ENCODE measurements at places on chromosomes 3 and 15.
A peak's percentile ranks its signal among the peaks of the same experiment; 100 is the strongest.

DNA sequence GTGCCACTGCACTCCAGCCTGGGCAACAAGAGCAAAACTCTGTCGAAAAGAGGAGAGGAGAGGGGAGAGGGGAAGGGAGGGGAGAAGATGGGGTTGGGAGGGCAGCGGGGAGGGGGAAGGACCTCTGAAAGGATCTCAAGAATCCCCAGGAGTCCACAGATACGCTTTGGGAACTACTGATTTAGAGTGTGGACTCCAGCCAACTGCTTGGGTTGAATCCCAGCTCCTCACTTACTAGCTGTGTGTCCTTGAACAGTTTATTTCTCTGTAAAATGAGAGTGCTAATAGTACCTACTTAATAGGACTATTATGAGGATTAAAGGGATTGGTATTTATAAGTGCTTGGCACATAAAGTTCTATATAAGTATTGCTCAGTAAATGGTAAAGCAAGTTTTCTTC is 45.0 kb upstream of the FAH start:
- DNase-seq: no peak

- peak; percentile 93 for DNase-seq
These were observed at the start of the genes BBS4 and HIGD2B for GRCh38 chr15:72685925-72686794. BBS4 (plus strand) TSS chr15:72686207; CDS start chr15:72686228, 21 bp downstream. HIGD2B (minus strand) TSS chr15:72686182; CDS start chr15:72676374, 9,808 bp downstream.

DNA sequence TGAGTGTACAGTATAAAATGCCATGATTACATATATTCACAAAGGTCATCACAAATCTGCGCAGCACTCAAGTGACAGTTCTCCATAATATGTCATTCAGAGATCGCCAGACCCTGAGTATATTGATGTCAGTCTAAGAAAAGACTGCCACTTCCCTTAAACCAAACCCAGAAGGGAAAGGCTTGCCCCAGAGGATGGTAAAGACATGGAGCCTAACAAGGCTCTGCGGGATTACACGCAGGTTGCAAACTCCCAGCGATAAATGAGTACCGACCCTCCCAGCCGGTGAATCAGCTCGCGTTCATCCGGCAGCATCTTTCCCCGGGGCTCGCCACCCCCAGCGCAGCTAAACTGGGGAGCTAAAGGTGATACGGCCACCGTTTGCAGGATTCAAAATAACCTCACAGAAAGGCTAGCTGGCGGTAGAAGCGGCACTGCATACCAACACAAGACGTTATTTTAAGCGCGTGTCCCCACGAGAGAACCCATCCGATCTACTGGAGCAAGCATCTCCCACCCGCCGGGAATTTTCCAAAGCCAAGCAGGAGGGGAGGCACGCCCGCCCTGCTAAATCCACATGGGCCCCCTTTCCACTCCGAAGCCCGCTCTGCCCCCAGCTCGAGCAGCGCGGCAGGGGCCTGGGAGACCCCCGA is 643 bp downstream of the MYO5A start:
- DNase-seq: peak; percentile 75

DNA sequence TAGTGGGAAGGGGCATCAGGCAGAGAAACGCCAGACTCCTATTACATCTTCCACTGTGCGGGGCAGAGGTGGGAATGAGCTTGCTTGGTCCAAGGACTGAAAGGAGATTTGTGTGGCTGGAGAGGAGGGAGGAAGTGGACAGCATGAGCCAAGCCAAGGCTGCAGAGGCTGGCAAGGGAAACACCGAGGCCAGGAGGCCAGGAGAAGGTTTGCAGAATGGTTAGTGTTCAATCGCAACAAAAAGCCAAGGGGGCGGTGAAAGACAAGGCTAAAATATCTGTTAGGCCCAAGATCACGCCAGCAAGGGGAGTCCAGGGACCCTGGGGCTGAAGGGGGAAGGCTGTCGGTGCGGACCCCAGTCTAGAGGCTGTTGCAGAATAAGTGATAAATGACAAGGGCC is 75.8 kb downstream of the CPN2 start:
- no peak for DNase-seq

DNA sequence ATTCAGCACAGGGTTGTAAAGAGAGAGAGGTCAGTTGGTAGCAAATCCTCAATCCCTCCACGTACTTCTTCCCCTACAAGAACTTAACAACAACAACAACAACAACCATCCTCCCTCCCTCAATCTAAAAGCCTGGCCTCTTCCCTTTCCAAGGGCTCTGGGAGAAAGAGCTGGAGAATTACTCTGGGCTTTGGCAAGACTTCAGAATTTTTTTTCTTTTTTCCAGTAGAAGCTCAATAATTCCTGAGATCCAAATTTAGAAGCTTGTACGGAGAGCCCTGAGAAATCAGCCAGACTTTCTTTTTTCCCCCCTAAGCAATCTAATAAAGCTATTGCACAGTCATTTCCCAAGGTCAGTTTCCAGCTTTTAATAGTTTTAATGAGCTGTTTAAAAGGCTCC is 95.8 kb upstream of the CACNA2D3 start:
- DNase-seq: no peak

- DNase-seq: no peak
These were observed 319.2 kb upstream of the LRRFIP2 start for GRCh38 chr3:37493485-37494080.

DNA sequence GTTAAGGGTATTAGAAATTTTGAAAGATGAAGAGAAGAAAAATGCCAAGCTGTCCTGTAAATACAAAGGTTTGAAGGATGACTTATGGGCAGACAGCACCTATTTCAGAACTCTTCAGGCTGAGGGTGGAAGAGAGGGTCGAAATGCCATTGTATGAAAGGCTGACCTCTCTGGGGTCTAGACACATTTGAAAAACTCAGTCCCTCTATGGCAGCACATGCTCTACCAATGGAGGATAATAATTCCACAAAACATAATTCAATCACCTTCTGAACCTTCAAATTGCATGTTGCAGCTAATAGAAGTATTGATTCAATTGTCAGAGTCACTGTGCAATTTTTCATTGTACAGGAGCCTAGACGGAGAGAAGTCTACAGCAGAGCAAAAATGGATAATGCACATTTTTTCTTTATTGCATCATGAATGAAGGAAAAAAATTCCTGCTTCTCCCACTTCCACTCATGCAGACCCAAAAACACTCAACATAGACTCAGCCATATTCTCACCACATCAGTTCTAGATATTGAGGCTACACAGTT is 569.1 kb downstream of the TBL1XR1 start:
- no peak for DNase-seq

DNA sequence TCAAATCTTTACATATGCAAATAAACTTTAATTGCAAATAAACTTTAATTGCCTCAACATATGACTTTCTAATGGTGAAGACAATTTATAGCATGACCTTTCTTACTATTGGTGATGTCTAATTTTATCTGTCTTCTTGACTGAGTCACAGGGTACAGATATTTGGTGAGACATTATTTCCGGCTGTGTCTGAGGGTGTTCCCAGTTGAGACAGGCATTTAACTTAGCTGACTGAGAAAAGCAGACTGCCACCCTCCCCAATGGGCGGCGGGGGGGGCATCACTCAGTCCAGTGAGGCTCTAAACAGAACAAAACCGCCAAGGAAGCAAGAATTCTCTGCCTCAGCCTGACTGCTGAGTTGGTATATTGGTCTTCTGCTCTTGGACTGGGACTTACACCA is 160.0 kb downstream of the TBL1XR1 start:
- no peak for DNase-seq

DNA sequence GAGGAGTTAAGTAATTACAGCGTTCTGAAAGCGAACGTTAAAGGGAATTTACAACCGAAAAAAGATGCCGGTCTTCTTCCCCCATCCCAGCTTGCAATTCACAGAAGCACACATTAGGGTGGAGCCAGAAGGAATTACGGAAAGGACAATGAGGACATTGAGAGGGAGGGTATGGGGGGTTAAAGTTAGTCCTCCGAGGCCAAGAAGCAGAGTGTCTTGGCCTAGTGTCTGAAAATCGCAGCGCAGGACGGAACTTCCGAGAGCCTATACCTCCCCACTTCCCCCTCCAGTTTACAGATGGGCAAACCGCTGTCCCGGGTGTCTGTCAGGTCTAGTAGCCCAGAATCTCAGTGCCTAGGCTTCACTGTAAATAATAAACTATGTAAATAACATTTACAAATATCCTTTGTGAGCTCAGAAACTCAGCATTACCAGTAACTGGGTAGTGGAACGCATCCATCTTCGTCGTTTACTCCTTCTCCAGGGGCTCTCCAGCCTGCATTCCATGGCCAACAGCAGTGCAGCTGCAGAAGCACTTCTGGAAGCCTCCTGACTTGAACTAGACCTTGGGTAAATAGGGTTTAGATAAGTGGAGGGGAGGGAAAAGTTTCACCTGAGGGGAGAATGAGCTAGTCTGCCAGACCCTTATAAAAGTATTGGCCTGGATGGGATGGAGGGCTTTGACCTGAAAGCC is 922 bp downstream of the ADPRH start:
- DNase-seq: no peak

DNA sequence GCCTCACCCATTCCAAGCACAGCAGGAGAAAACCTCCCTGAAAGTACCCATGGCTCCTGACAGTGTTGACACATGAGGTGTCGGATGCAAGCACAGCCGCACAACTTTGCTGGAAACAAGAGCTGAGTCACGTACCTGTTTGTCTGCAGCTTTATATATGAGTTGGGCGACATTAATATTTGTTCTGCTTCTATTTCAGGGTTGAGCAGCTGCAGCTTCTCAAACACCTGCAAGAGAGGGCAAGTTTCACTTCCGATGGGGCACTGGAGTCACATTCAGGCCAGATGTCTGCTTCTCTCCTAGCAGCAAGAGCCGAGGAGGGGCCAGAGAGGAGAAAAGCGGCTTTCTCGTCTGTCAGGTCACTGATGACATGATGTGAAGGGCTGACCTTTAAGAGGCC is 88.0 kb downstream of the NUP210 start:
- DNase-seq: no peak

DNA sequence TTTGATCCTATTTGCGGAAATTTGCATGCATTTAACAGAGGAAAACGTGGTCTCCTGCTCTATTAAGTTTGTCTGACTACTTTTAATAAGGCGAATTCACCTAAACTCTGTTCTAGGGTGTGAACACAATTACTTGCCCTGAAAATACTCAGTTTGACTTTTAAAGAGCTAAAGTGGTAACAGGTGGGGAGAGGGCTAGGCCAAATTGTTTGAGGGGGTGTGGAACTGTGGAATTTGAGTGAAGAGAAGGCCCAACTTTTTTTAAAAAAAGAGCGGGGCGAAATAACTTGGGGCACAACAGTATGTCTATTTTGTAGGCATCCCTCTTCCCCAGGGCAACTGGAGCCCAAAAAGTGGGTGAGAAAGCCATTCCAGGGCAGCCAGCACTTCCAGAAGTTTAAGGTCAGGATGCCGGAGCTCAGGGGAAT is 580 bp upstream of the FXR1 start:
- no peak for DNase-seq

GRCh38 chr3:116863270-116863770 is 153.7 kb downstream of the TUSC7 start:
- DNase-seq: no peak

GRCh38 chr3:186997061-186997460 is 66.7 kb downstream of the ST6GAL1 start:
- no peak for DNase-seq

DNA sequence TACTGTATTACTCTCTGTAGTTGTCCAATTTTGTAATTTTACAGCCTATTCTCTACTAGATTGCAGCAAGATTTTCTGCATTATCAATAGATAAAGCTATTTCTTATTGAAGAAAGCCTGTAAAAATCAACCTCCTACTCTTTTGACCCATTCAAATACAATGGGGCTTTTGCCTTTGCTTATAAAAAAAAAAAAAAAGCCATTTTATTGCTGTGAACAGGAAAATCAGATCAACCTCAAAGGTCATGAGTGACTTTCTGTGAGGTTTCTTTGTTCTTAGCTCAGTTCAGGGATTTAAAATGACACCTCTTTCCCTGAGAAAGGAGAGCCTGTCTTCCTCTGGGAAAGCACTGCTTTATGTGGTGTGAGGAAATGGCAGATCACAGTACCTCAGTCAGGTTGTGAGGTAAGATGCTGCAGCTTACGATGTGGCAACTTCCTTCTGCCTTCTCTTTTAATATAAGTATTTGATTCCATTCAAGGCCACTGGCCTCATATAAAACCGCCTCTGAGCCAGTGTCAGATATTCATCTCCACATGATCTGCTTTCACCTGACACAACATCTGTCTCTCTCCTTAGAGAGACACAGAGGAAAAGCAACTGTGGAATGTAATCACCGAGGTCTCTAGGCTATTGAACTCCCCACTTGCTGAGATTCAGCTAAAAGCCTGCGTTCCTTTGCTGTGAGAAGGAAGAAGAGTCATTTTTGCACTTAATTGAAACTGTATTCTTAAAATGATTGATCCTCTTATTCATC is 161.5 kb upstream of the MB21D2 start:
- DNase-seq: no peak

DNA sequence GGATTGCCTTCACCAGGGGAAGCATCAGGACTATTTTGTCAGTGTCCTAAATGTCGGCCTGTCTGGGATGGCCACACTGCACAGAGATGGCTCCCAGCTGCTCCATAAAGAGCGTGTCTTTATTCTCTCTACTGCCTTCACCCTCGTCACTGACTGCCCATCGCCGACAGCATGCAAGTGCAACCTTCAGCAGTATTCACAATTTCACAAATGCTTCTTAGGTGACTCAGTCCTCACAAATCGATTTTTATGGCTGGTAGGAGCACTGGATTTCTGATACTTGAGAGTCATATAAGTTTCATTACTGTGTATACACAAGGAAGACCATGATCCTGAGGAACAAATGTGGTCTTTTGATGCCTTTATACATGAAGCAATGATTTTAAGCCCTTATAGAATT is 1.1 kb upstream of the SSUH2 start:
- DNase-seq: no peak

- DNase-seq: no peak
These were observed 4.4 kb downstream of the DLL4 start for GRCh38 chr15:40933517-40933902.

DNA sequence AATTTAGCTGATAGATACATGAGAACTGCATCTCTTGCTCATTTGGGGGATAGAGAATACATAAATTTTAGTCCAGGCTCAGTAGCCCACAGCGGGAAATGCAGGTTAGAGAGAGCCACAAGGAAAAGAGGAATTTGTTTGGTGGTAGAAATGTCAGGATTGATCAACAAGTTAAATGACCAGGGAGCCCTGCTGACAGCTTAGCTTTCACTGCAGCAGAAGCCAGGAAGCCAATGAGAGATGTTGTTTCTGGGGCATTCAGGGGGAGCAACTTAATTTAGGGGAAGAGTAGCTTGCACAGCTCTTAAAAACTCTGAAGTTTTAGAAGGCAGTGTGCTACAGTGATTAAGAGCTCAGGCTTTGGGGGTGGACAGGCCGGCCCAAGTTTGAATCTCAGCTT is 22.7 kb downstream of the ARHGEF26 start:
- DNase-seq: no peak

- DNase-seq: no peak
These were observed 131.5 kb downstream of the SLC9A9 start for GRCh38 chr3:143716731-143717130.
